Kidney epithelial cell (primary cell): ENCODE measurements at places on chromosomes 7 and 10. TPM values are rescaled to one million over a fixed set of nuclear protein-coding genes. Genes with fewer than 3 reads are reported as not detected.
A peak's percentile ranks its signal among the peaks of the same experiment; 100 is the strongest.

Gene MSS51
- 0.54 and 0.55 TPM in 2 replicates for total RNA-seq

Gene PCGF6
- 9.2 and 13.3 TPM in 2 replicates for total RNA-seq

Gene GRB10
- 86.3 and 90.6 TPM in 2 replicates for total RNA-seq

Gene PHYHIPL
- total RNA-seq = 0.17 TPM in 1 of 2 replicates, not detected in the other

Gene CYP3A7
- total RNA-seq = not detected in 2 replicates

Gene CAMK2B
- total RNA-seq = 0.68 TPM in 1 of 2 replicates, not detected in the other

Gene AP4M1
- total RNA-seq = 23.6 and 29.4 TPM in 2 replicates

Gene UNCX
- 0.55 and 1.6 TPM in 2 replicates for total RNA-seq

Gene ANKRD30A
- not detected in 2 replicates for total RNA-seq

Gene NPY4R
- total RNA-seq = not detected in 2 replicates

Gene KLF14
- 0.07 TPM in 1 of 2 replicates, not detected in the other for total RNA-seq

DNA sequence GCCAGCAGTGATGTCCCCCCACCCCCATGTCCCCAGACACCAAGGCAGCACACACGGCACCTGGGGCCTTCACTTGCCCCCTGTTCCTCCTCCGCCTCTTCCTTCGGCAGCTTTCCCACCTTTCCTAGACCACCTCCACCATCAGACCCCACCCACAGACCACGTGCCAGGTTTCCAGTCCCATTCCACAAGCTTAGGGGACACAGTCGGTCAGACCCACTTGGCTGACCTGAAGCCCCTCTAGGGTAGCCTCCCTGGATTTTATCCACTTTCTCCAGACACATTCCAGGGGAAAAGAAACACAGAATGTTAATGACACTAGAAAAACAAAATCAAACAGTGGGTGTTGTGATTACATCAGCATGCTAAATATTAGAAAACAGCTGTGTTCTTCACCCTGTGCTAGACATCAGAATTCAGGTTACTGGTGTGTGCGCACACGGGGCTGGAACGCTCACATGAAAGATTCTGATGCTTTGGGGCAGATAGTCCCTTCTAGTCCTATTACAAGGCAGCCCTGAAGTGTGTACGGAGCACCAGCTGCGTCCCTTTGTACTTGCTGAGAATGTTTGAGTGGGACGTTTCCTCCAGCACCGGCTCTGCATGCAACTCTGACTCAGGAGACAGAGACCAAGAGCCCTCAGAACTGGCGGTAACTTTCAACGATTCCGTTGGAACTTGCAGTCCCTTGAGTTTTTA is 75.5 kb upstream of the PPP2R2D start:
- no peak for DNase-seq

GRCh38 chr7:42672339-42672999 is 239.4 kb downstream of the C7orf25 start:
- no peak for DNase-seq

GRCh38 chr7:117347480-117347879 is 24.6 kb upstream of the WNT2 start:
- no peak for DNase-seq

- DNase-seq = no peak
These were observed 57.5 kb upstream of the PTPN12 start for GRCh38 chr7:77479536-77480088.

- no peak for DNase-seq
These were observed 75.7 kb upstream of the EFCAB10 start for GRCh38 chr7:105656922-105657521.

DNA sequence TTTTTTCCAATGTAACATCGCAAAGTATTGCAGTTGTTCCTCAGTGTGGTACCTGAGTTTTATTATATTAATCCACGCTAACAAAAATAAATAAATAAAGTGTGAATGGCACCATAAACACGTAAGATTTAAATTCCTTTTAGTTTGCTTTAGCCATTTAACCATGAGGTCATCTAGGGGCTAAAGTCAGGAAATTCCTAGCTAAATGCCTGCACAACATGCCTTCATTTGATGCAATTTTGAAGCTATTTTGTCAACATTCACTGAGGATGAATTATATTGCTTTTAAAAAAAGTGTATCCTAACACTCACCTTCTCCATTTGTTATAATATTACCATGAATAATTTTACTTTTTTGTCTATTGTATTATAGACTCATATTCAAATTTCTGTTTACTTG is 714.4 kb downstream of the GATA3 start:
- no peak for DNase-seq

GRCh38 chr7:85512790-85513189 is 325.9 kb upstream of the SEMA3D start:
- DNase-seq = no peak

GRCh38 chr10:75782463-75783248 is 351.2 kb downstream of the LRMDA start:
- no peak for DNase-seq

DNA sequence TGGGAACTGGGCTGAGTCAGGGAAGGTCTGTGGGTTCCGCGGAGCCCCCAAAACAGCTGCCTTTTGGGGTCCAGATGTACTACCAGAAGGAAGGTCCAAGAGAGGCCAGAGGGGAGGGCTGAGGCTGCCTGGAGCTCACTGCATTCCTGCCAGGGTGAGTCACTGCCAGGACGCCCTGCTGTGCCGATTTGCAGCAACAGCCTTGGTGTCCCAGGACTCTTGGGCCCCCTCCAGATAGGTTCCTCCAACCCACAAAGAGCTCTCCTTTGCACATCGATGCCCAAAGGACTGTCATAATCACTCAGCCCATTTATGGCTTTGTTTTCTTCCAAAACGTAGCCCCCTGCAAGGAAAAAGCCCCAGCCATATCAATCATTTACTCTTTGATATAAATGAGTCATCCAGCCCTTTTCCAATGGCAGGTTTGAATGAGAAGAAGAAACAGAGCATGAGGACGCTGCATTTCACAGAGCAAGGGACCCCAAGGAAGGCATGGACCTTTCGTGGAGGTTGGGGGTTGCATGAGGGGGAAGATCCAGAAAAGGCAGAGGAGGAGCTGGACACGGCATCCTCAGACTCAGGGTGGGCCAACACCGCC is 32.2 kb upstream of the COL13A1 start:
- DNase-seq = peak; percentile 73

DNA sequence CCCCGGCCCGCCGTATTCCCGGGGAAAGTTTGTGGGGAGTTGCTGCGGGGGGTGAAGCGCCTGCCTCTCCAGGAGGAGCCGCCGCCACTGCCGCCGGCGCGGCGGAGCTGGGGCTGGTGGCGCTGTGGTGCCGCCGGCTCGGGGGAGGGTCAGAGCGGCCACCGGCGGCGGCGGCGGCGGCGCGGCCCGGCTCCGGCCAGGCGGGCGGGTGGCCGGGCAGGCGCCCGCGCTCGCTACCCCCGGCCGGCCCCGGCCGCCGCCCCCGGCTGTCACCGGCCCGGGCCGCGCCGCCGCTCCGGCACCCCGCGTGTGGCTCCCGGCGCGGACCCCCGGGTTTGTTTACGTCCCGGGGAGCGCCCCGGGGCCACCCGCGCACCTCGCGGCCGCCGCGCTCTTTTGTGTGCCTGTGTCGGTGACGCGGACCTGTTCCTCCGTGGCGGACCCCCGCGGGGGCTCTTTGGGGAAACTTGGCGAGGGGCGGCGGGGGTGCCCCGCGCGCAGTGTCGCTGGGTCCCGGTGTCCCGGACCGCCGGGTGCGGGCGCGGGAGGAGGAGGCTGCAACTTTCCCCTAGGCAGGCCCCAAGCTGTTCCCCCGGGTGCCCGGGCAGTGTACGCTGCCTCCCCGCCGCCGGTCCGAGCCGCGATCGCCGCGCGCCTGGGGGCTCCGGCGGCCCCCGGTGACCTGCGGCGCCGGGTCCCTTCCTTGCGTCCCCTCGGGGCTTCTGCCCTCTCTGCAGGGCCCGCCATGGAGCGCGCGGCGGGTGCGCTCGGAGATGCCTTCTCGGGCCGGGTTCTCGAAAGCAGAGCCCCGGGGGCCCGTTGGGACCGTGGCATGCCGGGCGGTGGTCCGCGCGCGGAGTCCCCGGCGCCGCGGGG is 593 bp upstream of the CUX1 start:
- no peak for DNase-seq

GRCh38 chr7:1401011-1401410 is 58.3 kb downstream of the MICALL2 start:
- no peak for DNase-seq

DNA sequence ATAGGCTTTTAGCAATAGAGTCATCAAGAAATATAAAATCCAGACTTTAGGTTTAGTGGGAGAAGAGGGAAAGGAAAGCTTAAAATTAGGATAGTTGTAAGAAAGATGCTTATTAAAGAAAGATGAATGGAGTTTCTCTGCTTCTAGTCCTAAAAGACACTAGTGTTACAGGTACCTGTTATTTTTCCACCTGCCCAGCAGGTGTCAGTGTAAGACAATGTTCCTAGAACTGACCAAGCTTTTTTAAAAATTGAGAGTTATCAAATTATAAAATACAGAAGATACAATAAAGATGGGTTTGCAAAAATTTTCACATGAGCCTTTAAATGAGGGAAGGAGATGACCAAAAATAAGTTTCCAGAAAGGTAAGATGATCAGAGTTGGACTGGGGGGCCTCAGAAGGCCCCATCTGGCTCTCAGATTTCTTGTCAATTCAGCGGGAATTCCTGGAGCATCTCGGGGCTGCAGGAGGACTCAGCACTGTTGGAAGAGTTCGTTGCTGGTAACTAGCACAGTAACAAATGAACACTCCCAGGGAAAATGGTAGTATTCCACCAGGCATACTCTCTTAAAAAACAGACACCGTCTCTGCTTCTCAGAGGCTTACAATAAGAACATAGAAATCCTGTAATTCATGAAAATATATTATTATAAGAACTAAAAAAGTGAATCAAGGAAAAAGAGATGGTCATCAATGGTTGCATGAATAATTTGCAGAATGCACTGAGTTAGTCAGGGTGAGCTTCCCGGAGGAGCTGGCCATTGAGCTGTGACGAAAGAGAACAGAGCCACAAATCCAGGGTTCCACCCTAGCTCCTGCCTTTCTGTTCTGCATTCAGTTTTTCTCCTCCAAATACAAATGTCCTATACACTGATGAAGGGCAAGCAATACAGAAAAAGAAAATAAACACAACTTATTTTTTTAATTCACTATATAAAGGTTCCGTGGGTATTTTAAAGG is 71.8 kb upstream of the PIK3CG start:
- DNase-seq = no peak

GRCh38 chr10:68154211-68154497 is 44.9 kb downstream of the MYPN start:
- DNase-seq = no peak

GRCh38 chr10:79084012-79084971 is 15.5 kb downstream of the ZMIZ1 start:
- DNase-seq = peak; percentile 79

DNA sequence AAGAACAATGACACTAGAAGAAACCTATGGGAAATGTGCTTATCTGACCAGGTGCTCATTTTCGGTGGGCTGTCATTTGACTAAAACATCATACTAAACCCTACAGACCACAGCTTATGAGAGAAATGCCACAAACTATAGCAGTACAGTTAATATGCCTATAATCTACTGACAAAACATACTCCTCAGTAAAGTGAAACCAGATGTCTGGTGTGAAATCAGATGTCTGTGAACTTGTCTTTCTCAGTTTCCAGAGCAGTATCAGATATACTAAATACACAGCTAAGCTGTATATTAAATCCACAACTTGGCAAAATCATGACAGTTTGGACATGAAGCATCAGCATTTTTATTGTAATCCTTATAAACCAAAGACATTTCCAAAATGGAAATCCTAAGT is 3.3 kb downstream of the IMMP2L start:
- DNase-seq = no peak

- DNase-seq = no peak
These were observed 834 bp downstream of the CDH23 start for GRCh38 chr10:71397296-71398212.

- no peak for DNase-seq
These were observed 64.8 kb downstream of the CALD1 start for GRCh38 chr7:134844200-134844599.

- peak; percentile 62 for DNase-seq
These were observed 596.4 kb upstream of the GHITM start for GRCh38 chr10:83542774-83543411.

DNA sequence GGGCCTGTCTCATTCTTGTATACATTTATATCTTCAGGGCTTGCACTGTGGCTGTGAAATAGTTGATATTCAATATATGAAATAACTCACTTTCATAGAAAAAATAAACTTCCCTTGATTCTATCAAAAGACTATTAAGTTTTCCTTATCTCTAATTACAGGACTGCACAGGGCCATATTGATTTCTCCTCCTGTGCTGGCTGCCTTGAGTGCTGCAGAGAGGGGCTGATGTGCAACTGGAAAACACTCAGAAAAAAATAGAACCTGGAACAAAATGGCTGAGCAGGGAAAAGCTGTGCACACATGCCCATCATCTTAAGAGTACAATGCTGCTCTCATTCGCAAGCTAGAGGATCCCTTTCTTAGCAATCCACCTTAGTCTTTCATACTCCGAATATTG is 5.9 kb upstream of the HDAC9 start:
- DNase-seq = no peak

GRCh38 chr10:19812976-19813375 is 3.3 kb upstream of the PLXDC2 start:
- DNase-seq = no peak
